ENCODE measurements at places on chromosomes 7 and 10.

GRCh38 chr7:70717553-70718329 is 414.2 kb upstream of the GALNT17 start:
- DNase-seq, result no peak

GRCh38 chr10:96904648-96905047 is 72.5 kb downstream of the LCOR start:
- DNase-seq, result no peak

DNA sequence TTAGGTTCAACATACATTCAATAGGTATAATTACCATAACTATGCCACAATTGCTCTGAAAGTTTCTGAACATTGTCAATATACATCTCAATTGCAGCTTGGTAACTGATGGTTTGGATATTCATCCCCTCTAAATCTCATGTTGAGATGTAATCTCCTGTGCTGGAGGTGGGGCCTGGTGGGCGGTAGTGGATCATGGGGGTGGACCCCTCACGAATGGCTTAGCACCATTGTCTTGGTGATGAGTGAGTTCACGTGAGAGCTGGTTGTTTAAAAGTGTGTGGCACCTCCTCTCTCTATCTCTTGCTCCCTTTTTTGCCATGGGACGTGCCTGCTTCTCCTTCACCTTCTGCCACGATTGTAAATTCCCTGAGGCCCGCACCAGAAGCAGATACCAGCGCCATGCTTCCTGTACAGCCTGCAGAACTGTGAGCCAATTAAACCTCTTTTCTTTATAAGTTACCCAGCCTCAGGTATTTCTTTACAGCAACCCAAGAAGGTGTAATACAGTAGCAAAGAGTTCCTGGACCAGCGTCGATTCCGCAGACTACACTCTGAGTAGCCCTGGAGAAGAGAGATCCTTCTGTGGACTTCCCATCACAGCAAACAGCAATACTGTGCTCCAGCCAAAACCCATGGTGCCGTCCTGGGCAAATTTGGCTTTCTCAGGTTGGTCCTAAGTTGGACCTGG is 83.8 kb upstream of the GRB10 start:
- no peak for DNase-seq

DNA sequence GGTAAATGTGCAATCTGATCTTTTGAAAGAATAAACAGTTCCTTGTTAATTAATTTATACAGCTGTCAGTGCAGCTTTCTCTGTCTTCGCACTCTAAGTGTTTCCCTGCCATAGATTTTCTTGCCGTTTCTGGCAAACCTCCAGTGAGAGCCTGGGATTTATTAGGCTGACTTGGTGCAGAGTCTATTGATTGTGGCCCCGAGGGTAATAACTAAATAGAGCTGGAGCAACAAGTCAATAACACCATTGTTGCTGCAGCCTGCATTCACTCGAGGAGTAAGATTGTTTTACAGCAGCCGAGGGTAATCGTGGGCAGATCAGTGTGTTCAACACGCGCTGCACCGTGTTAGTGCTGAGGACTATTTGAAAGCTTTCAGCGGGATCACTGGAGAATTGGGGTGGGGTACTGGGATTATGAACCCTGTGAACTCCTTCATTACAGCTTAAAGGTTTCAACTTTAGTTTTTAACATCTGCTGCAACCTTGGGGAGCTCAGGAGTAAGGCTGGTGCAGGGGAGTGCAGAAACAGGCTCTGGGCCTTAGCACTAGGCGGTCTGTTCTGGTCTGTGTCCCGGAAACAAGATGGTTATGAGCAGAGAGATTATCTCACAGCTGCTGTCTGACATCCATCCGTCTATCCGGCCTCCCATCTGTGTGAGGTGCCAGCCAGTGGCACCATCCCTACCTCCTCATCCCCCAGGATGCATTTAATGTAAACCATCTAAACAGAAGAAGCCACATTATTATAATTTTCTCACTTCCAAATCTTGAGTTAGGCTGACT is 174.0 kb upstream of the TCF7L2 start:
- DNase-seq, result no peak

DNA sequence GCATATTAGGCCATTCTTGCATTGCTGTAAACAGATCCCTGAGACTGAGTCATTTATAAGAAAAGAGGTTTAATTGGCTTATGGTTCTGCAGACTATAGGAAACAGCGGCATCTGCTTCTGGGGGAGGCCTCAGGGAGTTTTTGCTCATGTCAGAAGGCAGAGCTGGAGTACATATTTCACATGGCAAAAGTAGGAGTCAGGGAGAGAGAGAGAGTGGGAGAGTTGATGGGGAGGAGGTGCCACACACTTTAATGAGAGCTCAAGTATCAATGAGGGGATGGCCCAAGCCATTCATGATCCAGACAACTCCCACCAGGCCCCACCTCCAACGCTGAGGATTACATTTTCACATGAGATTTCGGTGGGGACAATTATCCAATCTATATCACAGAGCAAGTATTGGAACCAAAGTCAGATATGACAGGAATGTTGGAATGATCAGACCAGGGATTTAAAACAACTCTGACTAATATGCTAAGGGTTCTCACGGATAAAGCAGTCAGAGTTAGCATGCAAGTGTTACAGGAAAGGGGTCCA is 795.3 kb upstream of the CELF2 start:
- DNase-seq, result no peak

- DNase-seq, result no peak
Observed at GRCh38 chr7:27602766-27603165, 59.9 kb downstream of the HIBADH start.

GRCh38 chr10:21754410-21755011 is 220.5 kb downstream of the MLLT10 start:
- DNase-seq, result no peak

GRCh38 chr10:89120931-89121763 is 86.0 kb downstream of the CH25H start:
- no peak for DNase-seq

DNA sequence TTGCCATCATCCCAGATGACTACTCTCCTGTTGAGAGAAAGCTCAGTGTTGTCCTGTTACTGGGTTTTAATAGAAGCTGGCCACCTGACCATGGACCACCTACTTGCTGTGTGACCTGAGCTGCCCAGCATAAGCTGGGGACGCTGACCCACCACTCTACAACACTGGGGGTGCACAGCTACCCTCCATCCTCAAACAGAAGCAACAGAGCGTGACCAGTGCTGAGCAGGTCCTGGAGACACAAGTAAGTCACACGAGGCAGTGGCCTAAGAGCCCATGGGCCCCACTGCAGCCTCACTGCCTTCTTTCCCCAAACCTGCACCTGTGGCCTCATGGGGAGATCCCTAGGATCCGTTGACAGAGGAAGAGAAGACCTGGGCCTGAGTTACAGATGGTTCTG is 198.6 kb upstream of the ADARB2 start:
- no peak for DNase-seq

DNA sequence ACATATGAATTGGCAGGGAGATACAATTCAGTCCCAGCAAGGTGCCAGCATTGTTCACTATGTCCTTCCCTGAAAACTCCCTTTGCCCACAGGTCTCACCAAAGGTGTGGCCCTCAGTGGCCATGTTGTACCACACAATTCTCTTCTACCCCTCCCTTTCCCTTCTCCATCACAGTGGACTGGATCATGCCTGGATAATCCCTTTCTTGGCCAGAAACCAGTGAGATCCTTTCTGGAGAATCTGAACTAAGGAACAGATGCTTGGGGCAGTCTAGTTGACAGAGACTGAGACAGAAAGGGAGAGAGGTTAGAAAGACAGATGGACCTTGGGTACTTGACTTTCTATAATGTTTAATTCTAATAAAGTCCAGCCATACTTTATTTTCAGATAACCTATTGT is 9.5 kb downstream of the NMT2 start:
- no peak for DNase-seq

DNA sequence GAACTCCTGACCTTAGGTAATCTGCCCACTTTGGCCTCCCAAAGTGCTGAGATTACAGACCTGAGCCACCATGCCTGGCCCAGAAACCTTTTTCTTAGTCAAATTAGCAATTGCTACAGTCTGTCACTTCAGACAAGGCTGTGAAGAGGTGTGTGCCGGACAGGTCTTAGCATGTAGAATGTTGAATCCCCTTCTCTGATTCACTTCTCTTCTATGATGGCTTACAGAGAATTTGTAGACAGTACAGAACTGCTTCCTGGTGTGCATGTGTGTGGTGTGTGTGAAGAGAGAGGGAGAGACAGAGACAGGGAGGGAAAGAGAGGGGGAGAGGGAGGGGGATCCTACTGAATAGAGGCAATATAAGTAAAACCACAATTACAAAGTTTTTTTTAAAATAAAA is 150.4 kb downstream of the PARD3 start:
- DNase-seq, result no peak

- no peak for DNase-seq
Observed at GRCh38 chr10:52818019-52818418, 45.4 kb upstream of the MBL2 start.

DNA sequence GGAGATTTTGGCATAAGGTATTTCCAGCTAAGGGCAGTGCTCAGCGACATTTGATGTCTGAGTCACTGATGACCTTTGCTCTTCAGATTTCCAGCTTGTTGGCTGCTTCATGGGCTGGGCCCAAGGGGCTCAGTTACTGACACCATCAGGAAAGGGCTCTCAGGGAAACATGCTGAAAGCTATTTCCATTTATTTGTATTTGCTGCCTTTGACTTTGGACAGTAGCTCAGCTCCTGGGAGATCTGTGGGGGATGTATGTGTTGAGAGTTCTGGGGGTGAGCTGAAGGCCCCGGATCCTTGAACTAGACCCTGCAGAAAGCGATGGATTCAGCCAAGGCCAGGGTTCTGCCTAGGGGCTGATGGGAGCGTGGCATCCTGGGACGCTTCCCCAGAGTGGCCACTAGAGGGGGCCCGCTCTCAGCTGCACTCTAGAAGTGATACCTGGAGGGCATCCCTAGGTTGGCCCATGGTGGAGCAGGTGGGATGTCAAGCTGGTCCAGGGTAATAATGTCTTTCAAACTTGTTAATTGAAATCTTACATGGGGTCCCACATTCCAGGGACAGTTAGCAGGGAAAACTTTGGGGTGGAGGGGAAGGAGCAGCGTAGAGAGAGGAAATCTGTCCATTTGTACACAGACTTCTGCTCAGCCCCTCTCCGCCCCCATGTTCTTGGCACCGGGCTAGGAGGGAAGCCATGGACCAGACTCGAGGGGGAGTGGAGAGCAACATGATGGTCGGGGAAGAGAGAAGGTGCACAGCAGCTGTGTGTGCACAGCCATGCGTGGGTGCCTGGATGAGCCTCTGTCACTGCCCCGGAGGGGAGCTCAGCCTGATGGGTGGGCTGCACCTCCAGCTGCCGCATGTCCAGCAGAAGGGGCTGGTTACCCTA is 3.0 kb upstream of the BTBD16 start:
- peak; percentile 61 for DNase-seq
